ENCODE measurements at places on chromosomes 5 and 9.

DNA sequence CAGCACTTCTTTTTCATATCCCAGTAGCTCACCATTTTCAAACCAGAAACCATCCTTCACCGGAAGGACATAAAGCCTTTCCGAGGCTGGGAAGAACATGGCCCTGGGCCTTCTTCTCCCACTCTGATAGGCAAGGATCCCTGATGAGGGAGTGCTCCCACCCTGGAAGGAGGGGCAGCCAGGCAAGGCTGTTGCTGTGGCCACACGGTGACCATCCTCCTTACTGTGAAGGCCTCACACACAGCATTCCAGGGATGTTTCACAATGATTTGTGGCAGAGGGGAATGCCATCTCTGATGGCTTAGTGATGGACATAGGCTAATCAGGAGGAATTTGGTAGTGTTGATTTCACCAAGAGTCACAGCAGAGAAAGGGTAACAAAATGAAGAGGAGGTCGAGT lies 130.7 kb downstream of the ADAMTS12 start:
- no peak for DNase-seq

GRCh38 chr5:61344187-61344944 lies 12.3 kb downstream of the ZSWIM6 start:
- DNase-seq = no peak

DNA sequence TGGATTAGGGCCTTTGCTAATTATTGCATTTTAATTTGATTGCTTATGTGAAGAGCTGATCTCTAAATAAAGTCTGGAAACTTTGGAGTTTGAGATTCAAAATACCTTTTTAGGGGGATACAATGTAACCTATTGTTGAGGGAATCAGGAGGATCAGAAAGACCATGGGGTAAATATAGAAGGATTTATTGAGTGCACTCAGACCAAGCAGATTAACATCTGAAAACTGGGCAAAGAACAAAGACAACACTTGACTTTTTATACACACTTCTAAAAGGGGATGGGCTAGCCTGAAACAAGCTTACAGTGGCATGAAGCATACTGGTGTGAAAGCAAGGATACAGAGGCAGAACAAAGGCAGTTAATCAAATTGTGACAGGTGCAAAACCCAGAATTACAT lies 174.3 kb downstream of the MRPS30 start:
- no peak for DNase-seq

DNA sequence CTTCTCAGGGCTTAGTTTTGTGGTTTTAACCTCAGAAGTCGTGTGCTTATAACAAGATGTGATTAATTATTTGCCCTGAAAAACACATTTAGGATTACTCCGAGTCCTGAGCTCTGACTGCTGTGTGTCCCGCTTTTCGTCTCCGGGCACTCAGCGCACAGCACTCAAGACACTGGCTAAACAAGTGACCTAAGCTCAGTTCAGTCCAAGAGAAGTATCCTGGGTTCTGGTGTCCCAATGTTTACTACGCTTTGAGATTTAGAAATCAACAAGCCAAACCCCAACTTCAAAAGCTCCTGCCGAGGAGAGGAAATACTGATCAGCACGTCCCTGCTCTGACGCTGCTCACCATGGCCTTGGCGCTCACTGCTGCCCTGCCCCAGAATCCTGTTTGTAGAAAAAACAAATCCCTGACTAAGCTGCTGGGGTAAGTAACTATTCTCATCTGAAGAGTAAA lies 53.2 kb downstream of the IPPK start:
- DNase-seq = no peak

- DNase-seq = no peak
Measured at GRCh38 chr5:150671509-150672236, 10.6 kb downstream of the MYOZ3 start.

DNA sequence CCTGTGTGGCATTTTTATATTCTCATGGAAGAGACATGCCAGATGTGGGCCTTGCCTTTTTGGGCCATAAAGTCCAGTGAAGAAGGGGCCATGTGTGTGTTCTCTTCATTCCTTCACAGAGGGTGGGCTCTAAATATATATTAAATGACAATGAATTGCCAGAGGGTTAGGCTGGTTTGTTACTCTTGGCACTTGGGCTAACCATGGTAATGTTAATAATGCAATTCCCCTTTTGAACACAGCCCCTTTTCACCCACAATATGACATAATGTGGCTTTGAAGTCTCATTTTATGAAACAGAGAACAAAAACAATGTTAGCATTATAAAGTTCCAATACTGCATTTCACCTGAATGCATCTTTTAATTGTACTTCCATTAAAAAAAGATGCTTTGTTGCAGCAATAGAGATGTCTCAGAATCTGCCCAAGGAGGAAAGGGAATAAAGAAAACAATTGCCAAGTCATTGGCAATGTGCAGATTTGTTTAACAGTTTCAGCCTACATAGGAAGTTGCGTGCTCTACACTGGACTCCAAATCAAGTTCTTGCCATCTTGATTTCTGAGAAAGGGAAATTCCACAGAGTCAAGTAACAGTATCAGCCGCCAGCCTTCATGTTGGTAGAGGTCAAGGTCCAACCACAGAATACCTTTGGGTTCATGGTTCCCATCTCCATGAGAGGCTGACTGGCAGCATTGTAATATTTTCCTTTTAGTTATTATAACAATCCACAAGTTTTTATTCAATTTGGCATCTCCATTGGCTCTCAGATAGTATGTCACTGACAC lies 141.9 kb downstream of the SLC12A2 start:
- no peak for DNase-seq

- no peak for DNase-seq
Measured at GRCh38 chr5:127826011-127826410, 122.8 kb downstream of the CCDC192 start.

DNA sequence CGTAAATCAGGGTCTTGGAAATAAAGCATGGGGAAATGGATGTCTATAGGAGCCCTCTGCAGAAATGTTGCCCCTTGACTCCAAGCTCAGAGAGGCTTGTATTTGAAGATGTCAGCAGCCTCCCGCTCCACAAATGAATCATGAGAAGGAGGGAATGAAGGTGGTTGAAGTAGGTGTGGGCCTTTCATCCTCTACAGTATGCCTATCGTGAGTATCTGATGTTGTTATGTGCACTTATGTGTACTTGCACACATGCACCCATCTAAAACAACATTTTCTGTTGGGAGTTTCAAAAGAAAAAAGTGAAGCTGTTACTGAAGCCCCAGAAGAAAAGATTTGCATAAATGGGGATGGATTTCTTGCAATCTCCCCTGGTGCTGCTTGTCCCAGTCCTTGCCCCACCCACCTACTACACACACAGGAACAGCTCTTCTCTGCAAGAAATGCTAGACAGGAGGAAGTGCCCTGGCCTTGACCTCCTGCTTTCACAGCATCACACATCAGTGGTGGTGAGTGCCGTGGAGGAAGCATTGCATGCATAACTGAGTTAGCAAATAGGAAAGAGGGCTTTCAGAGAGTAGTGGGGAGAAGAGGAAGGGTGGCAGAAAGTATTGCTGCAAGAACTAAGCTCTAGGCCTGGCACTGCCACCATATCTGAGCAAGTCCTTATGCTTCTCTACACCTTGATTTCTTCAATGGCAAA lies 156.1 kb downstream of the SNX18 start:
- DNase-seq = peak; percentile 5

GRCh38 chr9:69040646-69041045 lies 5.1 kb downstream of the FXN start:
- DNase-seq = no peak

GRCh38 chr9:107471552-107471951 lies 18.0 kb downstream of the KLF4 start:
- DNase-seq = no peak

DNA sequence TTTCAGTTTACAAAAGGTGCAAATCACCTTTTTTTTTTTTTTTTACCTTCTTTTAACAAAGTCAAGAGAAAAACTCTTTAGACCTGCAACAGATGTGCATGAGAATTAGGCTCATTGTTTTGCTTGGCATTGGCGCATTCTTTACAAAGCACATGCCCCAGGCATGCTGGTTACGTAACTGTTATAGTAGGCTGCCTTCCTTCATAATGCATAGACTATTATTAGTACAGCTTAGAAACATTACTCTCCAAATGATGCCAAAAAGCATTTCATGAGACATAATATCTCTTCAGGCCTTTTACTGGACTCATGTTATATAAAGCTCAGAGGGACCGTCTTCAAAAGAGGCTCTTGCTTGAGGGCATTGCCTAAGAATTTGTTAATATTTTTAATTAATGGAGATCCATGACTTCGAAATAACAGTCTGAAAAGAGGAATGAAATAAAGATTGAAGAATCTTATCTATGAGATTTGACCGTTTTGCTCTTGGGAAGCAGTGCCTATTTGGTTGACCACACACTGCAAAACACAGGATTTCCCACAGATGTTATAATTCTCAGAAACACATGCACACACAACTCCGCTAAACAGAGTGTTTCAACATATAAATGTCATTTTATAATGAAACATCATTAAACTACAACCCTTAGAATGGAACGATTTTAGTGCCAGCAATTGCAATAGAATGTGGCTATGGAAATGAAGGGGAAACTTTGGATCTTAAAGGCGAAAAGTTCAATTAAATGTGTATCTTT lies 478.7 kb downstream of the PRR16 start:
- no peak for DNase-seq

- DNase-seq = no peak
Measured at GRCh38 chr5:152349683-152350526, 55.2 kb downstream of the NMUR2 start.

GRCh38 chr5:9340085-9340484 lies 205.8 kb downstream of the SEMA5A start:
- no peak for DNase-seq
